ENCODE measurements at places on chromosomes 16 and 17. TPM values are rescaled to one million over a fixed set of nuclear protein-coding genes. Genes with fewer than 3 reads are reported as not detected.
A peak's percentile ranks its signal among the peaks of the same experiment; 100 is the strongest.

The BIRC5 gene
- total RNA-seq = not detected

The C16orf92 gene
- total RNA-seq = not detected

The GLTPD2 gene
- total RNA-seq = not detected

The KCNJ18 gene
- not detected for total RNA-seq

The SLC5A10 gene
- not detected for total RNA-seq

The DPEP3 gene
- 2.9 TPM for total RNA-seq

The CLEC19A gene
- not detected for total RNA-seq

The MED1 gene
- total RNA-seq = 59.2 TPM

The PRRT2 gene
- 1.5 TPM for total RNA-seq

DNA sequence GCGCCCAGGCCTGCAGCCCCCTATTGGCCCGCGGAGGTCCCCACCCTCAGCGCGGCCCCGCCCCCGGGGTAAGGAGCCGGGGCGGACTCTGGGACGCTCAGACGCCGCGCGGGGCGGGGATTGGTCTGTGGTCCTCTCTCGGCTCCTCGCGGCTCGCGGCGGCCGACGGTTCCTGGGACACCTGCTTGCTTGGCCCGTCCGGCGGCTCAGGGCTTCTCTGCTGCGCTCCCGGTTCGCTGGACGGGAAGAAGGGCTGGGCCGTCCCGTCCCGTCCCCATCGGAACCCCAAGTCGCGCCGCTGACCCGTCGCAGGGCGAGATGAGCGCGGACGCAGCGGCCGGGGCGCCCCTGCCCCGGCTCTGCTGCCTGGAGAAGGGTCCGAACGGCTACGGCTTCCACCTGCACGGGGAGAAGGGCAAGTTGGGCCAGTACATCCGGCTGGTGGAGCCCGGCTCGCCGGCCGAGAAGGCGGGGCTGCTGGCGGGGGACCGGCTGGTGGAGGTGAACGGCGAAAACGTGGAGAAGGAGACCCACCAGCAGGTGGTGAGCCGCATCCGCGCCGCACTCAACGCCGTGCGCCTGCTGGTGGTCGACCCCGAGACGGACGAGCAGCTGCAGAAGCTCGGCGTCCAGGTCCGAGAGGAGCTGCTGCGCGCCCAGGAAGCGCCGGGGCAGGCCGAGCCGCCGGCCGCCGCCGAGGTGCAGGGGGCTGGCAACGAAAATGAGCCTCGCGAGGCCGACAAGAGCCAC lies at the start of gene NHERF1:
Gene NHERF1 (plus strand): TSS at position 100 of the 750 bp plus-strand sequence. CDS start 219 bp downstream, at position 319.
- peaks cover 64% of the 10 kb centered on the region for H3K4me1 ChIP-seq
- H3K36me3 ChIP-seq = peaks cover 20% of the 10 kb centered on the region
- peak; percentile 89 for DNase-seq

GRCh38 chr17:45311401-45311759 lies 5.4 kb downstream of the MAP3K14 start:
- peak overlapping the region; percentile 93 for H3K4me3 ChIP-seq
- H3K4me1 ChIP-seq = peaks cover 84% of the 10 kb centered on the region
- no peaks in the 10 kb centered on the region for H3K27me3 ChIP-seq
- H3K27ac ChIP-seq = peak overlapping the region; percentile 100
- no peaks in the 10 kb centered on the region for H3K36me3 ChIP-seq
- DNase-seq = no peak

GRCh38 chr17:48715496-48716399 lies 6.6 kb downstream of the PRAC1 start:
- peaks cover 40% of the 10 kb centered on the region for H3K27me3 ChIP-seq
- no peak overlapping the region for H3K4me3 ChIP-seq
- H3K36me3 ChIP-seq = peaks cover 9% of the 10 kb centered on the region
- no peak overlapping the region for H3K27ac ChIP-seq
- H3K4me1 ChIP-seq = peaks cover 12% of the 10 kb centered on the region
- DNase-seq = no peak

DNA sequence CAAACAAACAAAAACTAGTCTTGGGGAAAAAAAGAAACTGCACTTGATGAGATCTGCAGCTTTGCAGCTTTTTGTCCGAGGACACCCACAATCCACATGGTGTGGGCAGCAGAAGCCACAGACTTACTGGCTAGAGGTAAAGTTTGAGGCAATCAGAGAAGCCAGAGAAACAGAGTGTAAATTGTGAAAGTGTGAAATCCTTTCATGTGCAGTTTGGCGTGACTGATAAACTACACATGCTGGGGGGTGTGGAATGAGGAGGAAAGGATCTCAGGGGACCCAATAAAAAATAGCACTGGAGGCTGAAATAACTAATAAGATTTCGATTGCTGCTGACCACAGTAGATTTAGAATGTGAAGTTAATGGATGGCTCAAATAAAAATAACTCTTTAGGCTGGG lies 42.4 kb upstream of the HOXB13 start:
- H3K27ac ChIP-seq = no peak overlapping the region
- H3K4me1 ChIP-seq = no peaks in the 10 kb centered on the region
- H3K4me3 ChIP-seq = no peak overlapping the region

- no peaks in the 10 kb centered on the region for H3K36me3 ChIP-seq
- H3K27me3 ChIP-seq = no peaks in the 10 kb centered on the region
- no peak overlapping the region for H3K4me3 ChIP-seq
- peaks cover 44% of the 10 kb centered on the region for H3K4me1 ChIP-seq
- H3K27ac ChIP-seq = no peak overlapping the region
- no peak for DNase-seq
Measured at GRCh38 chr17:43171586-43172487, 823 bp downstream of the NBR1 start.

GRCh38 chr17:570388-570787 lies 144.3 kb downstream of the VPS53 start:
- H3K4me3 ChIP-seq = no peak overlapping the region
- no peak for DNase-seq
- H3K36me3 ChIP-seq = no peaks in the 10 kb centered on the region
- H3K4me1 ChIP-seq = peaks cover 19% of the 10 kb centered on the region
- peak overlapping the region; percentile 27 for H3K27ac ChIP-seq

DNA sequence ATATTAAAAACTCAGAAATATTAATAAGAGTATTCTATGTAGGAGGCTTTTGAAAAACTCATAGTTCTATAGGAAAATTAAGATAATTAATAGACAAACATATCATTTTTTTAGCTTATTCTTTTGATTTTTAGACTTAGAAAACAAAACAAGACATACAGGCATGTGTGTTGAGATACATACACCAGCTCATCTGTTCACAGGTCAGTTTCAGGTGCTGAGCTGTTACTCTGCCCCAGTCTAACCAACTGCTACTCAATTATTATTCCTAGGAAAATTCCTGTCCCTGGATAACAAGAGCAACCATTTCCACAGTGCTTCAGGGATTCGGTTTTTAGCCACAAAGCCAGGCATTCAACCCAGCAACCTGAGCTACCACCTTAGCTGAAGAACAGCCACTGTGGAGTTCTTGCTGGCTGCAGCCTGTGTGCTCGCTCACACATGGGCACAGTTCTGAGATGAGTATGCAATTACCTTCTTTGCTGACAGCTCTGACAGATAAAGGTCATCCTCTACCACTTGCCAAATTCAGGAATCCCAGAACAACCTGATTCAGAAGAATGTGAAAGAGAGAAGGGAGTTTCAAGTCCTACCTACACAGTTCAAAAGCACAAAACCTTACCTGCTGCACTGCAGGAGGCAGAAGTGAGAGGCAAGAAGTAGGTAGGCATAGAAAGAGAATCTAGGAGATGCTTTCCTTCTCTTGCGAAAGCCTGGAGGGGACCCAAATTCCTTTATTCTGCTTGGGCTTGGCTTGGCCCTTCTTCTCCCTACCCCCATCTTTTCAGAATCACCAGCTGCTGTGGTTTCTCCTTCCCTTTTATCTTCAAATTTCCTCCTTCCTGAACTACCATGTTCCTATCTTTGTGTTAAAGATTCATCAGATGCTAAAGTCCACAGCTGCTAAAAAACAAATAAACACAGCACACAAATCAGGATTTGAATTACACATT lies 62.7 kb downstream of the TEX2 start:
- H3K4me1 ChIP-seq = peaks cover 17% of the 10 kb centered on the region
- no peaks in the 10 kb centered on the region for H3K27me3 ChIP-seq

DNA sequence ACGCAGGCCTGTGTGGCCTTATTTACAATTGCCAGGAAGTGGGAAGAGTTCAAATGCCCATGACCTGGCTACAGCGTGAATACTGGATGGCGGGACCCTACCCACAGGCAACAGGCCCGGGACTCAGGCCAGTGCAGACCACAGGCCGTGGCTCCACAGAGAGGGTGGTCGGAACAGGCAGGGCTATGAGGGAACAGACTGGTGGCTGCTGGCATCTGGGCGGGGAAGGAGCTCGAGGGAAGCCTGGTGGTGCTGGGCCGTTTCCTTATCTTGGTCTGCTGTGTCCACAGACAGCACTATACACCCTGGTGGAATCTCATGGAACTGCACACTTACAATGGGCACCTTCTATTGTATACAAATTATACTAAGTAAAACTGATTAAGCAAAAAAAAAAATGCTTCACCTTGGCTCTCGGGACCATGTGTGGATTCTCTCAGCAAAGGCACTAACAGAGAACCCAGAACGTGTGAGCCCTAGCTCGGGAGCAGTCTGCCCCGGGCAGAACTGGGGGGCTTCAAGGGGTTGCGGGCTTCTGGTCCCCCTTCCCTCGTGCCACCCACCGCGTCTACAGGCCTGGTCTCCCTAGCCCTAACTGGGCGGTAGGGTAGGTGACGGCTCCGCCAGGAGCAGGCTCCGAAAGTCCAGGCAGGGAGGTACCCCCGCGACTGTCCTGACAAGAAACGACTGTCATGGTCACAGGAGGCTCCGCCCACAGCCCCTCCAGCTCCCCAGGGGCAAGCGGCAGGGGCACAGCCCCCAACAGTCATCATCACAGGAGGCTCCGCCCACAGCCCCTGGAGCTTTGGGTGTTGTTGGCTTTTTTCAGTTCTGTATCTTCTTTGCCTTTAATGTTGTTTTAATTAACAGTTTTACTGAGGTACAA lies 21.8 kb downstream of the CEP131 start:
- no peak overlapping the region for H3K4me3 ChIP-seq
- no peaks in the 10 kb centered on the region for H3K4me1 ChIP-seq
- peak; percentile 24 for DNase-seq
- no peaks in the 10 kb centered on the region for H3K36me3 ChIP-seq
- H3K27me3 ChIP-seq = no peaks in the 10 kb centered on the region

DNA sequence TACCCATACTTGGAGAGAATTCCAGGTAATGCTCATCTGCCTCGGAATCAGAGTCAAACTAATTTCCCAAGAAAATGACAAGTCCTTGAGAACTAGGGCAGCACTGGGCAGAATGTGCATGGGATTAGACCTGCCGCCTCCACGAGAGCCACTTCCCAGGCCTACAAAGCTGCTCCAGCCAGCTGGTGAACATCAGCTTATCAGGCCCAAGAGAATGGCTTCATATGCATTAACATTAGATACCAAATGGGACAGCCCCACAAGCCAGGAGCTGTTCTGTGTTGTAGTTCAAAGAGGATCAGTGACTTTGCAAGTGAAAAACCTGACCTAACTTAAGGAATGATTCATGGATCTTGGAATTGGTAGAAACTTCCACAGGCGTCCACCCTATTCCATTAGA lies 203.3 kb downstream of the CYLD start:
- no peaks in the 10 kb centered on the region for H3K36me3 ChIP-seq
- no peak for DNase-seq
- H3K4me1 ChIP-seq = no peaks in the 10 kb centered on the region
- H3K27ac ChIP-seq = no peak overlapping the region

- peaks cover 40% of the 10 kb centered on the region for H3K27me3 ChIP-seq
- H3K36me3 ChIP-seq = no peaks in the 10 kb centered on the region
- H3K4me1 ChIP-seq = peaks cover 28% of the 10 kb centered on the region
- H3K4me3 ChIP-seq = no peak overlapping the region
Measured at GRCh38 chr17:7710301-7710700, 5.3 kb downstream of the EFNB3 start.

DNA sequence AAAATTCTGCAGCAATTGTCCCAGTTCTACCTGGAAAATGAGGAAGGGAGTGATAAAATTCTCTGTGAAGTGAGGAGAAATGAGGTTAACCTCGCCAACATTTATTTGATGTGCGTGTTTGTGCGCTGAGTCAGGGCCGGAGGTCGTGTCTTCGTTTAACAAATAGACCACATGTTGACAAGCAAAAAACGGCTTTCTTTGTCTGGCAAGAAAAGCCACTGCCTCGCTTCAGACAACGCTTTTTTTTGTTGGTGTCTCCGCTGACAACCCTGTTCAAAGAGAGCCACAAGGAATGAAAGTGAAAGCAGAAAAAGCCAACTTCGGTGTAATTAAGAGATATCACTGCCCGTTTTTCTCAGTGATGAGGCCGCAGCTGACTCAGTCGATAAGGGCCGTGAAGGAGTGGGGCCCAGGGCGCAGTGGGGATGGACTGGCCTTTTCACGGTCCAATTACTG lies 510.6 kb downstream of the CDH13 start:
- peak overlapping the region; percentile 66 for H3K4me3 ChIP-seq
- no peaks in the 10 kb centered on the region for H3K36me3 ChIP-seq
- no peaks in the 10 kb centered on the region for H3K27me3 ChIP-seq
- DNase-seq = peak; percentile 0

DNA sequence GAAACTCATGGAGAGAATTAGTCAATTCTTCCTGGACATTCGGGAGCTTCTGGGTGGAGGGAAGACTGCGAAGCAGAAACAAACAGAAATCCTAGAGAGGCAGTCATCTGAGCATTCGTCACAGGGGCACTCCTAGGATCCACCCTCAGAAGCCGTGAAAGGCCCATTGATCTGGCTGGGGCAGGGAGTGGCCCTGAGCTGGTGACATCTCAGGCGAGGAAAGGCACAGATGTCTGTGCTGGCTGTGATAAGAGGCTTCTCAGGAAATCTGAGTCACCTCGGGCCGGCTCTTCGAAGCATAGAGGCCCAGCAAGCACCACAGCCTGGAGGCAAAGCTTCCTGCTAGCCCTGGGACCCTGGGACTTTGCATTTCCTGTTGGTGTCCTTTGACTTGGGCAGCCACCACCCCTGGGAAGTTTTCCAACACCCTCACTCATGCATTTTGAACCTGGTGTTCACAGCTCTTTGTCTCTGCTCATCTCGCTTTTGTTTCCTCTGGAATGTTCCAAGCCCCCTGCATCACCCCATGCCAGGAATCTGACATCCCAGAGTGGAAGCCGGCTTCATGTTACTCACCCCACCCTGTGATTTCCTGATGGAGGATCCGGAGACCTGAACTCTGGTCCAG lies 23.3 kb upstream of the CDRT4 start:
- H3K27me3 ChIP-seq = no peaks in the 10 kb centered on the region
- H3K27ac ChIP-seq = no peak overlapping the region
- no peak for DNase-seq
- no peak overlapping the region for H3K4me3 ChIP-seq

GRCh38 chr17:41697122-41697962 lies 8.7 kb downstream of the EIF1 start:
- no peak for DNase-seq
- H3K4me3 ChIP-seq = no peak overlapping the region
- H3K27ac ChIP-seq = no peak overlapping the region
- H3K4me1 ChIP-seq = peaks cover 21% of the 10 kb centered on the region

- peaks cover 53% of the 10 kb centered on the region for H3K4me1 ChIP-seq
- H3K4me3 ChIP-seq = no peak overlapping the region
- H3K36me3 ChIP-seq = no peaks in the 10 kb centered on the region
- no peak for DNase-seq
Measured at GRCh38 chr16:56939801-56940200, 7.9 kb downstream of the HERPUD1 start.

DNA sequence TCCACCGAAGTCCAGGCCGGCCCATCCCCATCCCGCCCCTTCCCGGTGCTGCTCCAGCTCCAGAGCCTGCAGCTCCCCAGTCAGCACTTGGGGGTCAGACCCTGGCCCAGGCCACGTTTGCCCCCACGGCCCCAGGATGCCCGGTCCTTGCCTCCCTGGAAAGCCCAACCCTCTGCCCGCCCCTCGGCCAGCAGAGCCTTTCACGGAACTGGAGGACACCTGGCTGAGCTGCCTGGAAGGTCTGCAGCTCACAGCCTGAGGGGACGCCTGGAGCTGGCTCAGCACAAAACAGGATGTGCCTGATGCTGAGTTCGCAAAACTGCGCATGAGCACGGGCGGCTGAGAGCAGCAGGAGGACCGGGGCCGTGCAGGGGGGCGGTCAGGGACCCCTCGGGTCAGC lies 29.7 kb upstream of the SSTR5 start:
- DNase-seq = no peak
- H3K4me3 ChIP-seq = no peak overlapping the region
- H3K27ac ChIP-seq = no peak overlapping the region
- H3K27me3 ChIP-seq = peaks cover 4% of the 10 kb centered on the region
- H3K4me1 ChIP-seq = no peaks in the 10 kb centered on the region

Measured in naive thymus-derived CD8-positive, alpha-beta T cell (primary cell).